ENCODE measurements at places on chromosomes 3 and 15. TPM values are rescaled to one million over a fixed set of nuclear protein-coding genes. Genes with fewer than 3 reads are reported as not detected.

The C3orf22 gene
- not detected for polyA plus RNA-seq

The PDZRN3 gene
- 5.1 TPM for polyA plus RNA-seq

The ALDH1A2 gene
- 0.50 TPM for polyA plus RNA-seq

DNA sequence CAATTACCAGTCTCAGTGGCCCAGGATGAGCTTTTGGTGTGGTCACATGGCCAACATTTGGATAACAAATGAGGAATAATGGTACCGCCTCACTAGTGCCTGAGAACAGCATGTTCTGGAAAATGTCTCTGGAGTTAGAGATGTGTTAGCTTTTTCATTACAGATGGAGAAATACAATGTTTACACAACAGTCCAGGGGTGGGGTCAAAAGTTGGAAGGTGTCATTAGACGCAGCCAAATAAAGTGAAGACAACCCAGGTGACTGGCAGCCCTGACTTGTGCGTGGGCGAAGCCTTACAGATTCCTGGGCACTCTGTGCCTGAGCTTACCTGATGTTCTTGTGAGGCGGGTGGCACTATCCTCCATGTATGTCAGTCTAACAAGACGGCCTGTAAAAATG is 12.8 kb downstream of the IL17RB start:
- DNase-seq, result no peak

- no peak for DNase-seq
Measured at GRCh38 chr3:17632401-17633100, 109.9 kb downstream of the TBC1D5 start.
